ENCODE measurements at places on chromosomes 7 and 10. TPM values are rescaled to one million over a fixed set of nuclear protein-coding genes. Genes with fewer than 3 reads are reported as not detected.

ATOH7 gene
- total RNA-seq, result not detected

PNLIPRP3 gene
- not detected for total RNA-seq

WDFY4 gene
- 0.89 TPM for total RNA-seq

- no peak for DNase-seq
Measured at GRCh38 chr10:16232441-16232840, 204.4 kb upstream of the PTER start.

DNA sequence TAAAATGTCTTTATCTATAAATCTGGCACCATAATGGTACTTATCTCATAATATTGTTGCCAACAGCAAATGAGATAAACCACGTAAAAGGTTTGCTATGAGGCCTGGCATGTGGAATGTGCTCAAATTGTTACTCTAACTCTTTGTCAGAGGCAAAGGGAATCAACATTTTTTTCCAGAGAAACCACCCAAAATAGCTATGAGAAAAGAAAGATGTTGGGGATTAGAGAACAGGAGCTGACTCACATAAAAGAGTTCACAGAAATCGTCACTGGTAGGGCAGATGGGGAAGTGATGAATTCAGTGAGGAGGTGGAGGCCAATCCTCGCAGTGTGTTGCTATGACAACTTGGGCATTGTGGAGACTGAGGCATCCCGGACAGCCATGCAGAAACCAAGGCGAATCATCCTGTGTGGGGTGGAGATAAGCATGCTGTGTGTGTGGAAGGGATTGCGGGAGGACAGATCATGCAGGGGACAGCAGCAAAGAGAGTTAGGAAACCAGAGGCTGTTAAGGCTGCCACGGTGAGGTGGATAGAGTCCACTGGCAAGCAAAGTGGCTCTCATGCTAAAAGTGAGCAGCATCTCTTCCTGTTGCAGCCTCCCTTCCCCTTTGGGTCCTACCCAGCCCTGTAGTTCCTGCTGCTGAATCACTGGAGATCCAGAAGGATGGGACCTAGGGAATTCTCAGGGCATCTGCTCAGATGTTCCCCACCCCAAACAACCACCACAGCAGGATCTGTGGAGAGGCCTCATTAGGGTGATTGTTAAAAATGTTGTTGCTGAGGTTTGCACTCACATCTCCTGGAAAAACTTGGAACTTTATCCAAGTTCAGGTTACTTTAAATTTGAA, 103.9 kb downstream of the CUBN start:
- peak; percentile 54 for DNase-seq

DNA sequence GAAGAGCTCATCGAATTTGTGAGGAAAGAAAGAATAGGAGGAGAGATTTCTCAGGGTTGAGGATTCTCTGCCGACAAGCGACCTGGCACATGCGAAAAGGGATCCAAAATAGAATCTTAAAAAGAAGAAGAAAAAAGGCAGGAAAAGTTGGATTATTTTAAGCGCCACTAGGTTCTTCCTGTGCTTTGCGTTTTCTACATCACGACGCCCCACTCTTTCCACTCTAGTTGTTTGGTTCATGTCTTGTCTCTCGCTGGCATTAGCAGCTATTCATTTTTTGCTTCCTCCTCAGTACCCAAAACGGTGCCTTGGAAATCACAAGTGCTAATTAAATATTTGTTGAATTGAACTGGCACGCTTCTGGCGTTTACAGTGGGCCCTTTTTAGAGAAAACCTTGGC, 674 bp upstream of the FRA10AC1 start:
- DNase-seq, result no peak

DNA sequence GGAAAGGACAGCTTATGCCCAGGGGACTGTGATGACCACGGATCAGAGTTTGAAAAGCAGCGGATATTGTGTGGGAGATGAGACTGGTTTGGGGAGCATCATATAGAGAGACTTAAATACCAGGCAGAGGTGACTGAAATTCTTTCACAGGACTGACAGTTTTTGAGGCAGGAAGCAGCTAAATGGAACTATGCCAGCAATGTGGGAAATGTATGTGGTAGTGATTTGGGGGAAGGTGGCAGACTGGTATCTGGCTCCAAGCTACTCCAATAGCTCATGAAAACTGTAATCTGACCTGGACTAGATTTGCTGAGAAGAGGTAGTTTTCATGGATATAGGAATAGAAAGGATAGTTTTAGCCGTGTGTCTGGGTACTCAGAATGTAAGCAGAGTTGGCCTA, 592.6 kb downstream of the REEP3 start:
- no peak for DNase-seq
